ENCODE measurements at places on chromosomes 16 and 17. TPM values are rescaled to one million over a fixed set of nuclear protein-coding genes. Genes with fewer than 3 reads are reported as not detected.

The CD300H gene
- not detected for total RNA-seq

The ACE gene
- 4.1 TPM for total RNA-seq

The NPIPA5 gene
- 0.87 TPM for total RNA-seq

- no peak overlapping the region for H3K4me3 ChIP-seq
- H3K36me3 ChIP-seq, result no peaks in the 10 kb centered on the region
- H3K27ac ChIP-seq, result peak overlapping the region; percentile 60
- H3K27me3 ChIP-seq, result no peaks in the 10 kb centered on the region
- H3K4me1 ChIP-seq, result peaks cover 4% of the 10 kb centered on the region
- DNase-seq, result no peak
These were observed 249.3 kb upstream of the CIBAR2 start for GRCh38 chr16:85361441-85362118.

DNA sequence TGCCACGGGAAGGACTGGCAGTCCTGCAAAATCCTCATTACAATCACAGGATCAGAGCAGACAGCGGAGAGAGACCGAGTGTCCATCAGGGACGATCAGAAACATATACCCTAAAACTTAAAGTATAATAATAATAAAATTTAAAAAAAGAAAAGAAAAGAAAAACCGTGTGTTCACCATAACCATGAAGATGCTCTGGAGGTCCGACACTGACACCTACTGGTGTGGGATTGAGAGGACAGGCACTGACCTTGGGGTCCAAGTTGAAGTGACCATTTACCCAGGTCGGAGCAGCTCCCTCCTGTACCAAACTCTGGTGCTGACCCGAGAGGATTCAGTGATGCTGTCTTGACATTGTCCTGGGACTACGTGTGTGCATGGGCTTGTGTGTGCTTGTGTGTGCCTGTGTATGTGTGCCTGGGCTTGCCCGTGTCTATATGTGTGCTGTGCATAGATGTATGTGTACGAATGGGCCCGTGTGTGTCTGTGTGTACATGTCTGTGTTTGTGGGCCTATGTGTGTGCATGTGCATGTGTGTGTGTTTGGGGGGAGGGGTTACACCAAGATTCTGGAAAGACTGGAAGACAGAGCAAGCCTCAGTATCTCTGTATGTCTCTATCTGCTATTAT, 10.0 kb upstream of the CD300LD start:
- H3K4me3 ChIP-seq, result no peak overlapping the region
- H3K27ac ChIP-seq, result no peak overlapping the region
- H3K27me3 ChIP-seq, result peaks cover 16% of the 10 kb centered on the region
- DNase-seq, result peak; percentile 51
- peaks cover 42% of the 10 kb centered on the region for H3K4me1 ChIP-seq
- no peaks in the 10 kb centered on the region for H3K36me3 ChIP-seq

DNA sequence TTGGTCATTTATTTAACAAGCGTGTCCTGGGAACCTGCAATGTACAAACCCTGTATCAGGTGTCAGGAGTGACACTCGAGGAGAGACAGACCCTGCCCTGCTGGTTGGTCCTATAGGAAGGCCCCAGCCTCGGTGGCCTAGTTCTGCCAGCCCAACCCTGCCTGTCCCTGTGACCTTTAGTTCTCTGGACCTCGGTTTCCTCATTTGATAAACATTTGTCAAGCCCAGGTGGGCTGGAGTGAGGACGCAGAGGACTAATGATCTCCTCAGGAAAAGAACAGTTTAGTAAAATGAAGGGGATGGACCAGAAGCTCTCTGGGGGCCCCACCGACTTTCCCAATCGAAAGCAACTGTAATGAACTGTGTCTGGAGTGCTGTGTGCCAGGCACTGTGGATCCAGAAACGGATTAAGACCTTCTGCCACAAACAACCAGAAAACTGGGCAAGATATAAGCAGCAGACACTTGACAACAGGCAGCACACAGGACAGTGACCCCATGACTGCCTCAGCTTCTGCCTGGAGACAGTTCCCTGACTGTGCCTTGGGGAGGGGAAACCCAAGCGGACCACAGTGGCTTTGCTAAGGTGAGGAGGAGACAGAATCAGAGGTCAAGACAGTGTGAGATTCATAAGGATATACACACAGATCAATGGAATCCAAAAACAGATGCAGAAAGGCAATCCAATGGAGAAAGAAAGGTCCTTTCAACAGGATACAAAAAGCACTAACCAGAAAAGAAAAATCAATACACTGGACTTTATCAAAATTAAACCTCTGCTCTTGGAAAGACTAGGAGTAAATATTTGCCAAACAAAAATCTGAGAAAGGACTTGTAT, 8.8 kb downstream of the PRCD start:
- no peak for DNase-seq
- peaks cover 12% of the 10 kb centered on the region for H3K4me1 ChIP-seq
- no peak overlapping the region for H3K4me3 ChIP-seq
- H3K27me3 ChIP-seq, result peaks cover 9% of the 10 kb centered on the region
- H3K36me3 ChIP-seq, result peaks cover 2% of the 10 kb centered on the region
- no peak overlapping the region for H3K27ac ChIP-seq

DNA sequence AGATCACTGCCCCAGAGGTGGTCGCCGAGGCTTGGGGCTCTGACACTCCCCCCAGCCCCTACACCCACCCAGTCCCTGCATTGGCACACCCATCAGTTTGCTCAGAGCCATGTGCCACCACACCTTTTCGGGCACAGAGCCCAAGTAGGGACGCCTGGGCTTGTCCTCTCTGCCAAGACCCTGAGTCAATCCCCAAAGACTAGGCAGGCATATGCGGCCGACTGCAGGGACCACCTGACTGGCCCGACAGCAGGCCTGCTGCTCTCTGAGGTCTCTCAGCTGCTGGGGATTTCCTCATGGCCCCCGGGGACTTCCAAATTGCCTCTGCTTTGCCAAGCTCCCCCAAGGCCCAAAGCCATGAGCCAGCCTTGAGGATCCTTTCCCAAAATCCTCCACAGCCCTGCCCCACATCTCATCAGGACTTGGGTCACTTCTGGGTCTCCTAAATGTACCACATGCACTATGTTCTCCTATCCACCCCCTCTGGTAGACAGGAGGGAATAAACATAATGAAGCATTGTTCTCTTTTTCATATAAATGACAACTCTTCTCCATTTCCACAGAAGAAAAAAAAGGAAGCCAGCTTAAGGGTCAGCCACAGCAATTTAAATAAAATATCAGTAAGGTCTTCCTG, 30.6 kb downstream of the MYO18A start:
- peaks cover 60% of the 10 kb centered on the region for H3K4me1 ChIP-seq
- peak overlapping the region; percentile 48 for H3K4me3 ChIP-seq
- H3K27ac ChIP-seq, result no peak overlapping the region
- H3K36me3 ChIP-seq, result no peaks in the 10 kb centered on the region

DNA sequence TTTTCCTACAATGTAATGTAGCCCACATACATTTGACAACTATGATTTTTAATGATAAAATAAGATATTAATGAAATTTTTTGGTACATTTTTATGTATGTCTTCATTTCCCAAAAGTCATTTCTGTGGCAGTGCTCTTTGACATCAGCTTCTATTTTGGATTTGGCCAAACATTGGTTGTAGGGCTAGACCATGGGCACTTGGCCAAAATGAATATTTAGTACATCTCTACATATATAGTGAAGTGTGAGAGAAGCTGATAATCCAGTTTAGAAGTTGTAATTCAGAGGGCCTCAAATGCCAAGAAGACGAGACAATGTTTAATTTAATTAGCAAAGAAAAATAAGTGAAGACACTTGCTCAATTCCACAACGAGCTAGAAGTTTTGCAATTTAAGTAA, 724.9 kb upstream of the SOX9 start:
- no peak overlapping the region for H3K27ac ChIP-seq
- H3K36me3 ChIP-seq, result no peaks in the 10 kb centered on the region
- H3K4me3 ChIP-seq, result no peak overlapping the region
- DNase-seq, result no peak

DNA sequence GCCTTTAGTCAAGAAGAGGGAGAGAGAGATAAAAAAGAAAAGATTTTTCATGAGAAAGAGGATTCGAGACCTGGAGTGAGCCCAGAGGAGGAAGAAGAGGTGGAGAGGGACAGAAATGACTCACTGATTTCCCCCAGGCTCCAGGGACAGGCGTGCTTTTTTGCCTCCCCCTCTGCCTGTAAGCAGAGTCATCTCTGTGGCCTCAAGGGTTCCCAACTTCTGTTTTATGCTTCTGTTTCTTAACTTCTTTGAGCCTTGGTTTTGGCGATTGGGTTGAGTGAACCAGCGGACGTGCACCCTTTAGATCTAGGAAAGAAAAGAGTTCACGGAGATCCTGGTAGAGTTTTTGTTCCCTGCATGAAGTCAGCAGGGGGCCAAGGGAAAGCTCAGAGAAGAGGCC, 147.9 kb upstream of the NOL11 start:
- H3K4me1 ChIP-seq, result peaks cover 2% of the 10 kb centered on the region
- H3K27me3 ChIP-seq, result no peaks in the 10 kb centered on the region
- no peak overlapping the region for H3K27ac ChIP-seq
- H3K36me3 ChIP-seq, result peaks cover 5% of the 10 kb centered on the region
- H3K4me3 ChIP-seq, result no peak overlapping the region

DNA sequence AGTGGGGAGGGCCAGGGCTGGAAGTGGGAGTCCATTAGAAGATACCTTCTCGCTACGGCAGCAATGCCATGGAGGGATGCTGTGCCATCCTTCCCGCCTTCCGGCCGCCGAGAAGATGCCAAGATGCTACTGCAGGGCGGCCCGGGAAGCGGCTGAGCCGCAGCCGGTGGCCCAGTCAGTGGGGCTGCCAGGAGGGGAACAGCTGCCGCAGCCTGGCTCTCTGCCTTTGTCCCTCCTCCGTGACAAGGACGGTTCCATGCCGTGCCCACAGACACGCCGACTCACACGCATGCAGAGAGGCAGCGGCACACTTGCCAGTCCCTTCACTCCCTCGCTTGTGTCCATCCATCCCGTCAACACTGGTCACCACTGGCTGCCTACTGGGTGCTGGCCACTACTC, 20.2 kb upstream of the NCBP3 start:
- no peaks in the 10 kb centered on the region for H3K27me3 ChIP-seq
- no peak overlapping the region for H3K4me3 ChIP-seq
- DNase-seq, result no peak
- H3K36me3 ChIP-seq, result no peaks in the 10 kb centered on the region

- DNase-seq, result peak; percentile 77
- peaks cover 34% of the 10 kb centered on the region for H3K36me3 ChIP-seq
- H3K4me1 ChIP-seq, result peaks cover 9% of the 10 kb centered on the region
These were observed at the start of gene HSF5 for GRCh38 chr17:58487589-58488427. TSS of gene HSF5 (minus strand) at chr17:58488408. CDS start at chr17:58488274, 134 bp downstream.

- H3K4me3 ChIP-seq, result peak overlapping the region; percentile 13
- no peak for DNase-seq
- H3K4me1 ChIP-seq, result peaks cover 76% of the 10 kb centered on the region
These were observed 5.5 kb downstream of the PPP1R9B start for GRCh38 chr17:50144845-50145531.

- no peak overlapping the region for H3K27ac ChIP-seq
- DNase-seq, result no peak
- H3K4me1 ChIP-seq, result peaks cover 3% of the 10 kb centered on the region
- no peaks in the 10 kb centered on the region for H3K27me3 ChIP-seq
These were observed 304.4 kb downstream of the HS3ST3B1 start for GRCh38 chr17:14605267-14605599.
